ENCODE measurements at places on chromosomes 5 and 9. TPM values are rescaled to one million over a fixed set of nuclear protein-coding genes. Genes with fewer than 3 reads are reported as not detected.

Gene NUTM2F
- not detected for total RNA-seq

Gene LURAP1L
- 14.7 TPM for total RNA-seq

Gene NUP188
- total RNA-seq, result 106 TPM

Gene NPR3
- 34.3 TPM for total RNA-seq

Gene PCDHB13
- total RNA-seq, result 16.1 TPM

Gene AQP7
- total RNA-seq, result 1.9 TPM

Gene IGFBPL1
- 34.0 TPM for total RNA-seq

Gene PCDHB12
- 7.3 TPM for total RNA-seq

Gene SPAAR
- 3.2 TPM for total RNA-seq

Gene NELFB
- total RNA-seq, result 40.6 TPM

Gene GRIN1
- not detected for total RNA-seq

Gene SLC1A3
- total RNA-seq, result 67.4 TPM

Gene CSF2
- not detected for total RNA-seq

Gene PCDHA11
- 0.21 TPM for total RNA-seq

Gene ADAMTSL2
- 5.5 TPM for total RNA-seq

Gene IFNA2
- not detected for total RNA-seq

Gene HDAC3
- 53.5 TPM for total RNA-seq

Gene CCDC192
- total RNA-seq, result not detected

Gene C9
- not detected for total RNA-seq

Gene SLC34A1
- not detected for total RNA-seq

Gene GAPT
- 1.6 TPM for total RNA-seq

Gene MPDZ
- 81.2 TPM for total RNA-seq

Gene HAUS6
- 7.0 TPM for total RNA-seq

Gene SLC1A1
- 7.3 TPM for total RNA-seq

Gene GFI1B
- total RNA-seq, result not detected

All from thoracic aorta (tissue), 2 donors.